CD4-positive, alpha-beta T cell treated with Interleukin-2 at 100 ng/mL for 4 hours (primary cell): ENCODE measurements at places on chromosomes 12 and 14.

DNA sequence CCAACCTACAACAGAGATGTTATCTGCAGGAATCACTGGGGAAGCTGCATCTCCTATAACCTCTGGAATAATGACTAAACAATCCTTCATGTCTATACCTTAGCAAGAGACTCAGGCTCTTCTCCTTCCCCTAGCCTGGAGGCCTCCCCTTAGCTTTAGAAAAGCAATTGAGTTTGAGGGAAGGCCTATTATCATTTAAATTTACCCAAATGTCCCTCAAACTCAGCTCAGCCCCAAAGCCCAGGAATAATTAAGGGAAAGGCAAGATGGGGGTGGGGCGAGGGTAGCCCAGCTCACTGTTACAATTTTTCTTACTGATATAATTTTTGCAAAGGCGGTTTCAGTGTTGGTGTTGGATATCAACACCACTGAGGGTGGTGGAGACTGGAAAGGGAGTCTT, 151.4 kb upstream of the EEA1 start:
- no peak for DNase-seq

DNA sequence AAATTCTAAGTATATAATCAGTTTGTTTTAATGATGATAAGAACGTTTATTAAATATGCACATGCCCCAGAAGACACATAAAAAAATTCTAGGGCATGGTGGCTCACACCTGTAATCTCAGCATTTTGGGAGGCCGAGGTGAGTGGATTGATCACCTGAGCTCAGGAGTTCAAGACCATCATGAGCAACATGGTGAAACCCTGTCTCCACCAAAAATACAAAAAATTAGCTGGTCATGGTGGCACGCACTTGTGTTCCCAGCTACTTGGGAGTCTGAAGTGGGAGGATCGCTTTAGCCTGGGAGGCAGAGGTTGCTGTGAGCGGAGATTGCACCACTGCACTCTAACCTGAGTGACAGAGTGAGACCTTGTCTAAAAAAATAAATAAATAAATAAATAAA, 4.0 kb downstream of the CD69 start:
- DNase-seq, result no peak

DNA sequence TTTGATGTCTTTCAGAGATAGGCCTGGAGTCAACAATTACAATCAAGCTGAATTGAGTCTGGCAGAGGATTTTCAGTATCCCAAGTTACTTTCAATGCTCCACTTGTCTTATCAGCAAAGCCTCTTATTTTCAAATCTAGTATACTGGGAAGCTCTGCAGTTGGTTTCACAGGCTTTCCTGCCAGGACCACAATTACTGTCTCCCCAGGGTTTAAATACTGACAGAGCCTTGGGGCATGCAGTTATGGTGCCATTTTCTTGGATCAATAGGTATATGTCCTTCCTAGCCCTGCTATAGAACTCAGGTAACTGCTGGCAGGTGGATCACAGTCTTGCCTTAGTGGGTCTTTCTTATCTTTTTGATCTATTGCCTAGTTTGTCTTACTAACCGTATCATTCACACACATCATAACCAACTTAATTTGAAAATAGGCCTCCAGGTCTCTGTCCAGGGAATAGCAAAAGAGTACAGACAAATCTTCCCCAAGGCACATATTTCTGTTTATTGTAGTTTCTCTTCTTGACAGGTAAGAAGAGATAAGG, 22.4 kb upstream of the RNU6-8 start:
- DNase-seq, result no peak

- DNase-seq, result peak; percentile 50
These were observed 1.5 kb downstream of the CHD4 start for GRCh38 chr12:6605421-6606330.

DNA sequence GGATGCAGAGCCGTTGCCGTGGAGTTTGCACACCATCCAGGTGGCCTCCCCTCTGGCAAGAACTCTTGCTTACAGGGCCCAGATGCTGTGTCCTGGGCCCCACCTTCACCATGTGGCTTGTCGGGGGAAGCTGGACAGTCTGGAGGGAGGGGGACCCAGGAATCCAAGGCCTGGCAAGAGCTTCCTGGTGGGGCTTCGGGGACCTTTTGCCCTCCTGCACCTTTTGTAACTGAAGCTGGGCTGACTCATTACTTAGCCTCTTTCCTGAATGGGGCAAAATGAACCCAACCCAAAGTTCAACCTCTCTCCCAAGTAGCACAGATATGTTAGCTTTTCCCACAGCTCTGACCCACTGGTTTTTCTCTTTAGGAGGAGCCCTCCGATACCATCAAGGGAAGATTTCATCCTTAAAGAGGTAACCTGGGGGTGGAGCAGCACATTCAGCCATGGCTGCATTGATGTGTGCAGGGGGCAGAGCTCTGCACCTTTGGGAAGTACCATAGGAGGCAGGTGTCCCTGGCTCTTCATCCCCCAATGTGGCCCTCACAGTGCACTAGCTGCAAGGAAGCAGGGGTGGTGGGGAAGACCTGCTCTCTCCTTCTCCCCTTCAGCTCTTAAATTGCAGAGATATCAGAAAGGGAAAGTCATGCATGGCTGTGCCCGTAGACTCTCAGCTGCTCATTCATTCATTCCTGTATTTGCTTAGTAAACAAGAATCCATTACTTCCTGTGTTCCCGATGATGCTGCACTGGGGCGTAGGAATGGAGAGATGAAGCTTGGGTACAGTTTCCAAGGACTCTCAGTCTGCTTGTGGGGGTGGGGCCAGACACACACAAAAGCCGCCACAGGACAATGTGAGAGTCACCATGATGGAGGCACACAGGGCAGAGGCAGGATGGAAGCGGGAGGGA, 13.0 kb downstream of the MVK start:
- DNase-seq, result no peak

DNA sequence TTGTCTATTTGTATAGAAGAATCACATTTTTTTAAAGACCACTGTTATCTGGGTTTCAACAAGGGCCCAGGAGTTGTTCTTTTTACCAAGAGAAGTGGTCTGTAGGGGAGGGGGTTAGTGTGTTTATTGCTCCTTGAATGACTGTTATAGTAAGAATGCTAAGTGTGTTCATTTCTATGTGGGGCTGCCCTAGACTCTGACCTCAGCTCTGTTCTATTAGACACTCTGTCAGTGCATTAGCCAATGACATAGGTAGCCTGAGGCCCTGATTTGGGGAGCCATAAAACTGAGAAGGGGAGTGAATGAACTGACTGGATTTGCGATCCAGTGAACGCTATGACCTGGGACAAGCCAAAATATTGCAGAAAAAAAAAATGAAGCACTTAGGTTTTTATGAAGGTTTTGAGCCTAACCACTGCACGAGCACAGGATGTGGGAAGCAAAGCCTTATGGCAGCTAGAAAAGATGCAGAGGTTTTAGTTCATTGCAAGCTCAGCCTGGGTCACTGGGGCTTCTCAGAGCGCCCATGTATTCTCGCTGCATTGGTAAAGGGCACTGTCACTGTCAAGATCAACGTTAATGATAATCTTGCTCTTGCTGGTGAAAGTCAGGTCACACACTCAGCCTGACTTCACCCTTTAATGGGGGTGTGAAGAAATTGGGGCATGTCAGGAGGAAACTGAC, 63.8 kb downstream of the PRKCH start:
- DNase-seq, result peak; percentile 71

DNA sequence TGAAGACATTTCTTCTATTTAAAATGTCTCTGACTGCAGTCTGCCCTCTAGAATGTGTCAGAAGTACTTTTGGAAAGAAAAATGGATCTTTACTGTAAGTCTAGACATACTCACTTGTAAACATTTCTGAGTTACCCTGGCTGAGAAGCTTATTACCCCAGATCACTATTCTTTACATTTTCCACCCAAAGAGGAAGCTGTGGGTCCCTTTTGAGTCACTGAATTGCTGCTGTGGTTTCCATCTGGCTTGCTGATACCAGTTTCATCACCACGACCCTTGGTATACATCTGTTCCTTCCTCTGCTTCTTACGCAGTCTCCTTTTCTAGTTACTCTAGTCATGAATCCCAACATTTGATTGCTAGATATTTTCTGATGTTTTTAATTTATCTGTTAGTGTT, 20.2 kb upstream of the CLEC4D start:
- peak; percentile 43 for DNase-seq

DNA sequence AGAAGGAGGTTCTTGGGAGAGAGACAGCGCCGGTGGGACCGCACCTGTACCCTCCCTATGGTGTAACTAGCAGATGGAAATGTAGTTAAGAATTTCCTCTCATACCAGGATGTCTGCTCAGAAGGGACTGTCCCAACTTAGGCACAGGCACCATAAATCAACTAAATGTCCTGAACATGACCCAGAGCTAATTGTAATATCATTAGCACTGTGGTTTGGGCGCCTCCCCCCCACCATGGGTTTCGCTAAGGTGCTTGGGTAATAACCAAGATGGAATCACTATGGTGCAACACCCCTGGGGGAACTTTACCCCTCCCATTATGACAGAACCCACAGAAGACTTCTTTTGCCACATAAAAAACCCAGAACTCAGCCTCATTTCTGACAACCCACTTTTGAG, 15.9 kb downstream of the ZNF641 start:
- DNase-seq, result no peak

GRCh38 chr14:56207626-56208292, 89.5 kb downstream of the PELI2 start:
- no peak for DNase-seq

- DNase-seq, result no peak
These were observed 530 bp upstream of the FOXN4 start for GRCh38 chr12:109309381-109310246.

GRCh38 chr14:95577870-95578269, 43.0 kb downstream of the GLRX5 start:
- DNase-seq, result no peak

DNA sequence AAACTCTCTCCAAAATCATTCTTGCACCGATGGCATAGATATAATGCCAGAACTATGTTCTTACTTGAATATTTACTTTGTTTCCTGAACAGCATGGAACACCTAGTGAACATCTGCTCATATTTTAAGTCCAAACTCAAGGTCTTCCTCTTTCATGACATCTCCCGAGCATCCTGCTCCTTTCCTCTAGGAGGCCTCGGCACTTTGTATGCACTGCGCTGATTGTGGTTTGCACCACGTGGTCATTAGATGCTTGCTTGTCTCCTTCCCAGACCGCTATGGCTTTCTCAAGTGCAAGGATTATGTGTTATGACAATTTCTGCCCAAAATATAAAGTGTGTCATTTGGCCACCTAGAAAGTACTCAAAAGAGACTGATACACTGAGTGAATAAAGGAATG, 912.0 kb downstream of the GALC start:
- DNase-seq, result no peak

- DNase-seq, result no peak
These were observed 77.5 kb downstream of the LIN7A start for GRCh38 chr12:80860206-80860605.

- DNase-seq, result no peak
These were observed 13.2 kb upstream of the SERPINA3 start for GRCh38 chr14:94598816-94599655.

GRCh38 chr12:53200107-53200457, 7.0 kb downstream of the ITGB7 start:
- DNase-seq, result no peak

DNA sequence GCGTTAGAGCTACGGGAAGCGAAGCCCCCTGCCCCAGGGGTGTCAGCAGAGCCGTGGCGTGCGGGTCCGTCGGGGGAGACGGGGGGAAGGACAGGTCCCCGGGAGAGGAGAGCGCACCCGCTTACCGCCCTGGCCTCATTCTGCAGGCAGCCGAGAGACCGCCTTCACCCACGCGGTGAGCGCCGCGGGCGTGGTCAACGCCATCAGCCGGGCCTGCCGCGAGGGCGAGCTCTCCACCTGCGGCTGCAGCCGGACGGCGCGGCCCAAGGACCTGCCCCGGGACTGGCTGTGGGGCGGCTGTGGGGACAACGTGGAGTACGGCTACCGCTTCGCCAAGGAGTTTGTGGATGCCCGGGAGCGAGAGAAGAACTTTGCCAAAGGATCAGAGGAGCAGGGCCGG, 10.5 kb downstream of the WNT5B start:
- no peak for DNase-seq

- DNase-seq, result peak; percentile 23
These were observed 98.4 kb downstream of the LGMN start for GRCh38 chr14:92649934-92650545.

DNA sequence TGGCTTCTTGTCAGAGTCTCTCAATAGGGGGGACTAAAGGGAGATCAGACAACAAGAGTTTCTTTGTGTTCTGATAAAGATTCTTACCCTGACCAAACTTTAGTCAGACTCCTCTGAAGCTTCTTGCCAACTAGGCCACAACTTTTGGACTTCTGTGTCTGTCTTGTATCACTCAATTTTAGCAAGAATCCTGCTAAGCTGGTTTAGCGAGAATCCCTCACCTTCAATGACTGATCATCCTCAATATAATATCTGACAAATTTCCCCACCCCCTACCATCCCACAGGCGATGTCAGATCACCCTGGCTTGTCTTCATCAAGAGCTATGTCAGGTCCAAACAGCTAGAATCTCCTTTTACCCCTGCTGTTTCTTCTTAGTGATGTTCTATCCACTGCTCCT, 215.2 kb downstream of the RASSF9 start:
- no peak for DNase-seq

DNA sequence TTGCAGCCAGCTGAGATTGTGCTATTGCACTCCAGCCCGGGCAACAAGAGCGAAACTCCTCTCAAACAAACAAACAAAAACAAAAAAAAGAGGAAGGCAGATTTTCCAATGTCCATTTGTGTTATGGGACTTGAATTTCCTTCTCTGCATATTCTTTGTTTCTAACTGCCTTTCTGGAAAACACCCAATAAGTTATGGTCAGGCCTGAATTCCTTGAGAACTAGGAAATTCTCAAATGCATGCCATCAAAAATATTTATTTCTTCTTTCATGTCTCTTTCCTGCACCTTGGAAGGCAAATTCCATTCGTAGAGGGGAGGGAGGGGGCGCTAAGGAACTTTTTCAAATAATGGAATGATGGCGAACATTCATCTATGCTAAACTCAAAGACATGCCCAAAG, 117.6 kb upstream of the TMCC3 start:
- no peak for DNase-seq

GRCh38 chr12:1791104-1791841, 29.1 kb upstream of the LRTM2 start:
- peak; percentile 79 for DNase-seq

DNA sequence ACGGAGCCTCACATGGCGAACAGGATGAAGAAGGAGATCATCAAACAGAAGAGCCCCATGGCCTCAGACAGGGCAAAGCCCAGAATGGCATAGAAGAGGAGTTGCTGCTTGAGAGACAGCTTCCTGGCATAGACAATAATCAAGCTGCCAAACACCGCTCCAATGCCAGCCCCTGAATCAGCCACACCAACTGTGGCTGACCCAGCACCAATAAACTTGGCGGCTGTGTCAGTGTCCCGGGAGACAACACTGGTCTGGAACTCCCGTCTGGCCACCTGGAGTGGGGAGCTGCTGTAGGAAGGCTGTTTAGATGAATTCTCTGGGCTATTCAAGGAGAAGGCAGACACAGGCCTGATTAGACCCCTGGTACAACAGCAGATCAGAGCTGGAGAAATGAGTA, 100.1 kb downstream of the HEATR5A start:
- no peak for DNase-seq

DNA sequence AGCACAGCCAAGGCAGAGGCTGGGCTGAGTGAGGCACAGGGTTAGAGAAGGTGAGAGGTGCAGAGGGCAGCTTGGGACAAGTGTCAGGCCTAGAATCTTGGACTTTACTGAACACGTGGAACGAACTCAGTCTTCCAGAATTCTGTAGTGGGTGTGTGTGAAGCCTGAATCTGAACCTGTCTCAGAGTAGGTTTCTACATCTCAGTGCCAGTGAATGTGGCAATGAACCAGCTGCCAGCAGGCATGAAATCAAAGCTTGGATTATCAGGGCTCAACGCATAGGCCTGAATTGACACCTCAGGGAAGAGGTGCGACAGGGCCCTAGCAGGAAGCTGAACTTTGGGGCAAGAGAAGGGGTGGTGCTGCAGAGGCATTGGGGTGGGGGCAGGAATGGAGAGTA, 104.6 kb downstream of the SAMD4A start:
- no peak for DNase-seq

GRCh38 chr12:25130741-25131188, 64.2 kb downstream of the DNAI7 start:
- peak; percentile 66 for DNase-seq
